ENCODE measurements at places on chromosomes 6 and 20. TPM values are rescaled to one million over a fixed set of nuclear protein-coding genes. Genes with fewer than 3 reads are reported as not detected.

GRCh38 chr20:64164123-64164836 is at the start of gene MYT1:
Gene MYT1 (plus strand): TSS chr20:64164452. CDS start chr20:64198862, 34,410 bp downstream.
- DNase-seq, result no peak

DNA sequence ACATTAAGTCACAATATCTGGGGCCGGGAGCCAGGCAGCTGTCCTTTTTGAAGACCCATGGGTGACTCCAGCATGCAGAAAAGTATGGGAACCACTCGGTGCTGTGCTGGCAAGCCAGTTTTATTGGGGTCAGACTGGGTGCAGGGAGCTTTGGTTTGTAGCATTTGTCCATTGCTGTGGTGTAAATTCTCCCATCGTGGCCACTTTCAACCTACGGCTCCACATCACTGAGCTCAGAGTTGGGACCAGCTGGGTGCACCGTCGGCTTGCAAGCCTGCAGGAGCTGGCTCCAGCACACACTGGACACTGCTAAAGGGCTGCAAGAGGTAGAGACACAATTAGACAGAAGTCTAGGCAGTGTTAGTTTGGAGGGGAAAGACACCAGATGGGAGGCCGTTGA is 66.9 kb downstream of the SYNJ2 start:
- no peak for DNase-seq

DNA sequence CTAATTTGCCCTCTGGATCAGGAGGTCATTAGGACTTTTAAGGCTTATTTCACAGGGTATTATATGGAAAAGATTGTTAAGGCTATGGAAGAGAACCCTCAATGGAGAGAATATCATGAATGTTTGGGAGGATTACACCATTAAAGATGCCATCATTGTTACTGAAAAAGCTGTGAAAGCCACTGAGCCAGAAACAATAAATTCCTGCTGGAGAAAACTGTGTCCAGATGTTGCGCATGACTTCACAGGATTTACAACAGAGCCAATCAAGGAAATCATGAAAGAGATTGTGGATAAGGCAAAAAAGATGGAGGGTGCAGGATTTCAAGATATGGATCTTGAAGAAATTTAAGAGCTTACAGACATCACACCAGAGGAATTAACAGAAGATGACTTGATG is 798.3 kb upstream of the SLC35B3 start:
- DNase-seq, result no peak

DNA sequence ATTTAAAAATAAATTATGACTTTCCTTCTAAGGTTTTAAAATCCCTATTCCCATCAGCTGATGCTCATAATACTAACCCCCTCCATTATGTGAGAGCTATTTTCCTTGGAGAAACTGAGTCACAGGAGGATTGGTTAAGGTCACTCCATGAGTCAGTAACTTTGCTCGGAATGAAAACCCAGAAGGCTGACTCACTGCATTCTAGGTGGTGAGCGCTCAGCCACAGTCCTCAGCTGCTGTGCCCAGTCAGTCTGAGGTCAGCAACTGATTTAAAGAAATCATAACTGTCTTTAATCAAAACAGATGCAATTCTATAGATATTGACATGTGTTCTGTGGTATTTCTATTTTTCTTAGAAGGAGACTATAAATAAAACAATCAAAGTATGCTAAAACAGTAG is 359.2 kb downstream of the GJA1 start:
- no peak for DNase-seq

GRCh38 chr6:90399970-90400369 is 103.3 kb upstream of the BACH2 start:
- DNase-seq, result no peak

Gene SNTA1
- 10.6 TPM for total RNA-seq

Gene RAB5IF
- total RNA-seq, result 90.1 TPM

Gene HLA-F
- 0.56 TPM for total RNA-seq

Gene FBXO30
- 21.0 TPM for total RNA-seq

Gene LTA
- total RNA-seq, result not detected
